ENCODE measurements at places on chromosomes 1 and 21.

DNA sequence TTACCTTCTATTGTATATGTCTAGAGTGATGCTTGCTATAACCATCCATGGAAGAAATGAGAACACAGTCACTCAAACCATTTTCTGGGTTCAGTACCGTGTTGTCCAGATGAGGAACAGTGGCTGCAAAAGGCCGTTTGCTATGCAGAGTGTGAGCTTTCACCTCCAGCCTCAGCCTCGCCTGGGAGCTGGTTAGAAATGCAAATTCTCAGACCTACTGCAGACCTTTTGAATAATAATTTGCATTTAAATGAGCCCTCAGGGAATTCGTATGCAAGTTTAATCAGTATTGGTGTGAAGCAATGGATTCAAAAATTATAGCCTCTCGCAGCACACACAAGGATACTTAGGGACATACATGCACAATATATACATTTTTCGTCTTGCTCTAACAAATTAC lies 24.1 kb downstream of the KCNJ15 start:
- no peak for DNase-seq

DNA sequence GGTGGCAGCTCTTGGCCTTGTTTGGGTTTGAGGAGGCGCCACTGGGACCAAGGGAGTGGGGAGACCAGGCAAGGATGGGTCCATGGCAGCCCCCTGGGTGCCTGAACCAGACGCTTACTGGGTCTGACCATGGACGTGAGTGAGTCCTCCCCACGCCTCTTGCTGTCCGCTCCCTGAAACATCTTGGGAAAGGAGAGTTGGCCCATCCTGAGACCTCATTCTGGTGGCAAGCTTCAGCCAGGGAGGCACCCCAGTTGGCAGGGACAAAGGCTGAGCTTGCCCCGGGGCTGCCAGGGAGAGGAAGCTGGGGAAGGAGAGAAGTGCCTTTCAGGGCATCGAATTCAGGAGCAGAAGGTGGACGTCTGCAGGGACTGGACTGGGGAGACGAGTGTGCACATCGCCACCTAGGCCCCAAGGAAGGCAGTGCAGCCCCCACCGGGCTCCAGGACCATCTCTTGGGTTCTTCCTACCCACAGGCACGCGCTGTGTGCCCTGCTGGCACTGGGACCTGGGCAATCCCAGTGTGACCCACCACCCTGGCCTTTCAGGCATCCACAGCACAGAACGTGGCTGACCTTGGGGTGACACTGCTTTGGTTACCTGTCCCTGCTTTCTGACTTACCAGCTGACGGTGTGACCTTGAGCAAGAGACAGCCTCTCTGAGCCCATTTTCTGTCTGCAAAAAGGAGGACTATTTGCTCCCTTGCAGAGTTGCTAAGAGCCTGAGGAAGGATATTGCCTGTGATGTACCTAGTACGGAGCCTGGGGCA lies 132.9 kb upstream of the WNT4 start:
- DNase-seq, result peak; percentile 11

DNA sequence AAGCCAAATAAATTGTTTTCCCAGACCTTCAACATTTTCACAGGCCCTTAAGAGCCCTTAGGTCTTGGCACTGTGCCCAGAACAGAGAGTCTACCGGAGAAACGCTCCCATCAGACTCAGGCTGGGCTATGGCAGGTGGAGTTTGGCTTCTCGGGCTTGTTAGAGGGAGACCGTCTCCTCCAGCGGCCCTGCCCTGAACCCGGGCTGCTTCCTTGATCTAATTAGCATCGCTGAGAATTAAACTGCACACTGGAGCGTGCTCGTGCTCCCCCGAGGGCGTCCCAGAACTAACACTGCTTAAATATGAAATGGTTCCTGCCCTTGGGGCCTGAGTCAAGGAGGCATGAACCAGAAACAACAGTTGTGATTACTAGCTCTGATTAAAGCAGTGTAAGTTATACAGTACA lies 634.4 kb downstream of the MATN1 start:
- no peak for DNase-seq

GRCh38 chr1:24713176-24713575 lies 32.1 kb upstream of the CLIC4 start:
- DNase-seq, result no peak

DNA sequence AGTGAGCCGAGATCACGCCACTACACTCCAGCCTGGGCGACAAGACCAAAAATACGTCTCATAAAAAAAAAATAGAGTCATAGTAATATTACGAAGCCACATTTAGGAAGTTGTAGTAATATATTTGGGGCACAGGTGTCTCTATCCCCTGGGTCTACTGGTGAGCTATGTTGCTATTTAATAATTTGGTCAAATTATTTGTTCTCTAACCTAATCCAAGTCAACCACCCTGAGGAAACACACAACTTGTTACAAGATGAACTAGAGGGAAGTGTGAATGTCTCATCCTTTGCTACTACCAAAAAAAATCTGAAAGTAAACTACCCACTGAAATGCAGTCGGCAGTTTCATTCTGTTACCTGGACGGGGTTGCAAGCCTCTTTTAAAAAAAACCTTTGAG lies 35.3 kb downstream of the RGS8 start:
- DNase-seq, result no peak

DNA sequence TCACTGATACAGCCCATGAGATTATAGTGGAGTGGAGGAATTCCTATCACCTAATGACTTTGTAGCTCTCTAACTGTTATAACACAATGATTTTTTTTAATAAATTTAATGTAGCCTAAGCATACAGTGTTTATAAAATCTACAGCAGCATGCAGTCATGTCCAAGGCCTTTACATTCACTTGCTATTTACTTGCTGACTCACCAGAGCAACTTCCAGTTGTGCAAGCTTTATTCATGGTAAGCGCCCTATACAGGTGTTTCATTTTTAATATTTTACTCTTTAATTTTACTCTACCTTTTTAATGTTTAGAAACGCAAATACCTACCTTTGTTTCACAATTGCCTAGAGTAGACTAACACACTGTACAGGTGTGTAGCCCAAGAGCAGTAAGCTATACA lies 1652.2 kb downstream of the BRINP3 start:
- DNase-seq, result no peak

GRCh38 chr1:68521286-68521685 lies 24.4 kb upstream of the DEPDC1 start:
- DNase-seq, result no peak

DNA sequence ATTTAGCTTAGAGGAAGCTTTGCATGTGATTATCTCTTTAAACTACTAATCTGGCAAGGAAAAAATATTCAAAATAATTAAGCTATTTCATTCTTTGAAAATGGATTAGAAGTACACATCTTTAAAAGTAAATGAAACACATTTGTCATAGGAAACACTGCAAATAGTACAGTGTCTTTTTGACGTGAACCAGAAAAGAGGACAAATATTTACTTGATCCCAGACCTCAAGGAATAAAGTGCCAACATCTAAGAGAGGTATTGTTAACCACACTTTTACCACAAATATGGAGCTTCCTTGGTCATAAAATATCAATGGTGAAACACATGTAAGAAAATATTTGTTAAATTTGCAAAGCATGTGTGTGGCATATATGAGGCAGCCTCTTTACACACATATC lies 159.9 kb downstream of the SNX7 start:
- no peak for DNase-seq

- DNase-seq, result no peak
Measured at GRCh38 chr1:59375321-59376220, 78.7 kb downstream of the FGGY start.

DNA sequence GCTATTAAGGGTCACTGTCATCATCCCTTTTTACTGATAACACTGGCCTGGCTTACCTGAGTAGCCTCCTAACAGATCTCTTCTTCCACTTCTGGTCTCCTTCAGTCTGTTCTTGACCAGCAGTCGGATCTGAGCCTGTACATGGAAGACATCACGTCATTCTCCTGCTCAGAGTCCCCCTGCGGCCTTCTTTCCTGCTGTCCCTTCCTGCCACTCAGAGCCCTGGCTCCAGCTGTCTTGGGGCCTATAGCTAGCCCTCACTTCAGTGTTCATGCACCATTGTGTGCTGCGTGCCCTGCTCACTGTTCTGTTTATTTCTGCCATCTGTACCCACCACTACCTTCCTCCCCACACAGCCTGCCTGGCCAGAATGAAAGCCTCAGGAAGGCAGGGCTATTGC lies 8.4 kb downstream of the ADARB1 start:
- DNase-seq, result no peak

- DNase-seq, result no peak
Measured at GRCh38 chr1:78009836-78010235, 5.1 kb downstream of the DNAJB4 start.

- no peak for DNase-seq
Measured at GRCh38 chr1:23446661-23447310, 22.2 kb upstream of the TCEA3 start.

DNA sequence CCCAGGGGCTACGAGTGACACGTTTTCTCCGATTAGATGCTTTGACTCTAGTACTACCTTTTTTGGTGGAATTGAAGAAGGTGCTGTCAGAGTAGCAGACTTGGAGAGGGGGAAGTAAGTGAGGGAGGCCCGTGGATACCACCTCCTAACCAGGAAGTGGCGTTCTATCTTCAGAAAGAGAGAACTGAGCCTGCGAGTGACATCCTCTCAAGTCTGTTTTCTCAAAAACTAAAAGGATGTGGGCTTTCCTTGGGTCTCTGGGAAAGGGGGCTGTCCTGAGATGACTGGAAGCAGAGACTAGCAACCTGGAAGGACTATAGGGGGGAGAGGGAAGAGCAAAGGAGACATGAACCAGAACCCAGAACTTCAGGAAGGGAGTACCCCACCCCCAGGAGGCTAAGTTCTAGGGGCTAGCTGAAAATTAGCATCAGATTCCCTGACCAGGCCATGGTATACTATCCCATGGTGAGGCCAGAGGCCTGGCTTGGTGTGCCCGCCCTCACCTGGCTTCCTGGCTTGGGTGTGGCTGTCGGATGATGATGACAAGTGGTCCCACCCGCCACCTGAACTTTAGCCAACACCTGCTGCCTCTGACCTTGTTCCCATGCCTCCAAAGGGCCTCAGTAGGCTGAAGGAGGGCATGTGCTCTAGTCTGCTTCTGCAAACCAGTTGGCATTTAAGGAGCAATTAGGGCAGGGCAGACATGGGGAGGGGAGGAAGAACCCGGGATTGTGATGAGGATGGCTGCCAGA lies 49.1 kb downstream of the ATP2B4 start:
- DNase-seq, result peak; percentile 38

GRCh38 chr1:248239478-248239877 lies 8.3 kb downstream of the OR2M4 start:
- DNase-seq, result no peak

- no peak for DNase-seq
Measured at GRCh38 chr1:119009312-119009655, 21.1 kb upstream of the TBX15 start.

- DNase-seq, result no peak
Measured at GRCh38 chr1:50108497-50109059, at the start of gene ELAVL4. Gene ELAVL4 (plus strand): TSS chr1:50108920. CDS start chr1:50109190, 270 bp downstream.

GRCh38 chr1:10604966-10605365 lies 130.2 kb downstream of the PEX14 start:
- DNase-seq, result no peak

GRCh38 chr1:94773931-94774422 lies 46.2 kb upstream of the SLC44A3 start:
- no peak for DNase-seq

GRCh38 chr1:40404670-40405462 lies 31.3 kb downstream of the SMAP2 start:
- DNase-seq, result peak; percentile 49

GRCh38 chr21:41664881-41665765 lies 101.7 kb downstream of the RIPK4 start:
- no peak for DNase-seq

GRCh38 chr1:9378801-9379200 lies 86.1 kb downstream of the SPSB1 start:
- no peak for DNase-seq

GRCh38 chr1:203181586-203182386 lies 4.7 kb downstream of the CHI3L1 start:
- no peak for DNase-seq

DNA sequence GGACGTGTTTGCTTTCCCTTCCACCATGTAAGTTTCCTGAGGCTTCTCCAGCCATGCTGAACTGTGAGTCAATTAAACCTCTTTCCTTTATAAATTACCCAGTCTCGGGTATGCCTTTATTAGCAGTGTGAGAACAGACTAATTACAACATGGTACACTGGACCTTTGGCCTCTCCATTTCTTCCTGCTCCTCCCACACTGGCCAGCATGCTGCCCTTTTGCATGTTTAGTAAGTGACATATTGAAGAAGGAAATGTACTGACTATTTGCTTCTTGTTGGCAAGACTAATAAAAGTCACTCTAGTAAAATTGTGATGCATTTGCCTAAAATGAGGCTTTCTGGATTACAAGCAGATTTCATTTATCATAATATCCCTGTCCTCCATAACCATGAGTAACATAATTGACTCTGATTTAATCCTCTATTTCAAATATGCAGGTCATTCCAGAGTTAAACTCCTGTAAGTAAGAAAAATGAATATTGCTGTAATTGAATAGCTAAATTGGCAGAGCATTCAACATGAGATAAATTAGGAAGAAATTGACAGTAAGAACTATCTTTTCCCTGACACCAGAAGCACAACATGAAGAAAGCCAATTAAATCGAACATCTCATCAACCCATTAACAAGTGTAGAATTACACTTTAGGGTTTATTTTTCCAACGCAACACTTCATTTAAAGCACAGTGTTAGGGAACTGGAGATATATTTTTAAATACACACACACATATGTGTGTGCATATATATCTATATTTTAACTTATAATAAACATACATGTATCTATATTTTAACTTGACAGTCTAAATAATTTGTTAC lies 427.8 kb upstream of the ZP4 start:
- DNase-seq, result no peak

- peak; percentile 58 for DNase-seq
Measured at GRCh38 chr1:206503591-206504362, 3.6 kb upstream of the RASSF5 start.

GRCh38 chr1:205519541-205520131 lies 15.2 kb downstream of the CDK18 start:
- DNase-seq, result no peak

- DNase-seq, result no peak
Measured at GRCh38 chr1:225763716-225764548, 13.7 kb upstream of the SRP9 start.

DNA sequence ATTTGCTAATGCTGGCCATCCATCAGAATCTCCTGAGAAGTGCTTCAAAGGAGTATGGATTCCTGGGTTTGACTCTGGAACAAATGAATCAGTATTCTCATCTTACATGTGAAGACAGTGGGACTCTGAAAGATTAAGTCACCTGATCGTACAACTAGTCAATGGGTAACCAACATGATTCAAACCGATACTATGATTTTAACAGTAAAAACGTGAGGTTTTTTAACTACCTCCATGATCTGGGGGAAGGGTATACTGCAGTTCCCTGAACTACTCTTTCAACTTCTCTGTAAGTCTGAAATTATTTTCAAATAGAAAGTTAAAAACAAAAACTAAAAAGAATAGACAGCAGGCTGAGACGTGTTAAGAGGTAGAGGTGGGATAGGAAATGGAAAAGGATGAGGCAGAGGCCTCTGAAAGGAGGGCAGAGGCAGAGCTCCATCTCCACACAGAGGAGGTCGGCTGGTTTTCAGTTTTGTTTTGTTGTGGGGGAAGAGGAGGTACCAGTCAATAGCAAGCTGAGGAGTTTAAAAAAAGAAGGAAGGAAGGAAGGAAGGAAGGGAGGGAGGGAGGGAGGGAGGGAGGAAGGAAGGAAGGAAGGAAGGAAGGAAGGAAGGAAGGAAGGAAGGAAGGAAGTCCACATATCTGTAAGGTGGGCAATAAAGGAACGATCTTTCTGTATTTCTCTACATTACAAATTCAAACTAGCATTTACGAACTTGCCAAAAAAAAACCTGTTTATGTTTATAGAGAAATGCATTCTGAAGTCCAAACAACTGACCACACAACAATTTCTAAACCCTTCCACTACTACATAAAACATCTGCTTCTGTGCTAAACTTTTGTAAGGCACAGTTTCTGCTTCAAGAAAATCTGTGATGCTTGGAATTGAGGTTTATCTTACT lies 213.1 kb downstream of the RERE start:
- DNase-seq, result no peak
